Activated CD8-positive, alpha-beta memory T cell treated with anti-CD3 and anti-CD28 coated beads for 1 hour (primary cell): ENCODE measurements at places on chromosomes 12 and 14.

DNA sequence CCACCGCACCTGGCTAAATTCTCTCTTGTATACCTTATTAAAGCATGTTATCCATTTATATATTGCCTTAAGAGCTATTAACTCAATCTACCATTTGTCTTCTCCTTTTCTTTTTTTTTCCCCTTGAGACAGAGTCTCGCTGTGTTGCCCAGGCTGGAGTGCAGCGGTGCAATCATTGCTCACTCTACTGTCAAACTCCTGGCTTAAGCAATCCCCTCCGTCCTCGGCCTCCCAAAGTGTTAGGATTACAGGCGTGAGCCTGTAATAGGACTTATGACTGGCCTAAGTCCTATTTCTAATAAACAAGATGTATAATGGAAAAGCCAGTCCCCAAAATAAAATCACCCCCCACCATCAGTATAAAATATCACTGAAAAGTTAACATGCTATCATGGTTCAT lies 14.4 kb downstream of the SNX6 start:
- DNase-seq, result no peak

- no peak for DNase-seq
Measured at GRCh38 chr12:113475451-113476175, 3.9 kb upstream of the LHX5 start.

GRCh38 chr12:80415466-80415865 lies 28.6 kb upstream of the PTPRQ start:
- no peak for DNase-seq

DNA sequence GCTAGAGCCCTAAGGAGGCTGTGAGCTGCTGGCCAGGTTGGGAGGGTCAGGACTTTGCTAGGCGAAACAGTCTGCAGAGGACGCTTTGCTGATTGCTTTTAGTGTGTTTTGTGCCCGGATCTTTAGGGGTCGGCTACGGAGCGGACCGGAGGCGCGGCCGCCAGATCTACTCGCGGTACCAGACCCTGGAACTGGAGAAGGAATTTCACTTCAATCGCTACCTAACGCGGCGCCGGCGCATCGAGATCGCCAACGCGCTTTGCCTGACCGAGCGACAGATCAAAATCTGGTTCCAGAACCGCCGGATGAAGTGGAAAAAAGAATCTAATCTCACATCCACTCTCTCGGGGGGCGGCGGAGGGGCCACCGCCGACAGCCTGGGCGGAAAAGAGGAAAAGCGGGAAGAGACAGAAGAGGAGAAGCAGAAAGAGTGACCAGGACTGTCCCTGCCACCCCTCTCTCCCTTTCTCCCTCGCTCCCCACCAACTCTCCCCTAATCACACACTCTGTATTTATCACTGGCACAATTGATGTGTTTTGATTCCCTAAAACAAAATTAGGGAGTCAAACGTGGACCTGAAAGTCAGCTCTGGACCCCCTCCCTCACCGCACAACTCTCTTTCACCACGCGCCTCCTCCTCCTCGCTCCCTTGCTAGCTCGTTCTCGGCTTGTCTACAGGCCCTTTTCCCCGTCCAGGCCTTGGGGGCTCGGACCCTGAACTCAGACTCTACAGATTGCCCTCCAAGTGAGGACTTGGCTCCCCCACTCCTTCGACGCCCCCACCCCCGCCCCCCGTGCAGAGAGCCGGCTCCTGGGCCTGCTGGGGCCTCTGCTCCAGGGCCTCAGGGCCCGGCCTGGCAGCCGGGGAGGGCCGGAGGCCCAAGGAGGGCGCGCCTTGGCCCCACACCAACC lies 1.5 kb downstream of the HOXC6 start:
- DNase-seq, result no peak

GRCh38 chr14:65555358-65555757 lies 142.8 kb downstream of the FUT8 start:
- DNase-seq, result no peak

DNA sequence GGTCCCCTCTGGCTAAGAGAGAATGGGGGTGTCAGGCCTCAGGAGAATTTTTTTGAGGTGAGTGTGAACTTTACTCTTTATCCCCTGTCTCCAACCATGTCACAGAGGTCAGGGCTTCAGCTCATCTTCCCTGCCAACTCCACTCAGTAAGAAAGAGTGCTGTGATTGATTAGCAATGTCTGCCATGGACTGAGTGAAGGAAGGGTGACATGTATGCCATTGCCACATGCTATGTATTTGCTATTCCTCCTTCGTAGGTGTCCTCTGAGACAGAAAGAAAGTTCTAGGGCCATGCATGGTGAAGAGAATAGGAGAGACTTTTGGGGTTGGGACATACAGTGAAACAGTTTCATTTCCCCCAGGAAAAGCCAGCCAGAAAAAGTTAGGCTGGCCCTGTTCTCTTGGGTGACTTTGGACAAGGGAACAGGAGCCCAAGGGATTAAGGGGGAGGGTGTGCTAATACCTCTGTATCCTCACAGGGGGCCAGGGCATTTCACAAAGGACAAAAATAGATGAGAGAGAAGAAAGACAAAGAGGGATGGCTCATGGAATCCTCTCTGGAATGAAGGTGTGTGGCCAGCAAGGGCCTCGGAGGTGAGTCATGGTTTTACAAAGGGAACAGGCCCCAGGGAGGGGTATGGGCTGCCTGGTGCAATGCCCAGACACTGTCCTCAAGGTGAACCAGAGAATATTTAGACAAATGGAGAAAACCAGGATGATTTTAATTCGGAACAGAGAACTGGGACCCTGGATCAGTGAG lies 13.9 kb upstream of the MYL2 start:
- no peak for DNase-seq

- DNase-seq, result no peak
Measured at GRCh38 chr14:67569011-67569650, 30.9 kb downstream of the PIGH start.

DNA sequence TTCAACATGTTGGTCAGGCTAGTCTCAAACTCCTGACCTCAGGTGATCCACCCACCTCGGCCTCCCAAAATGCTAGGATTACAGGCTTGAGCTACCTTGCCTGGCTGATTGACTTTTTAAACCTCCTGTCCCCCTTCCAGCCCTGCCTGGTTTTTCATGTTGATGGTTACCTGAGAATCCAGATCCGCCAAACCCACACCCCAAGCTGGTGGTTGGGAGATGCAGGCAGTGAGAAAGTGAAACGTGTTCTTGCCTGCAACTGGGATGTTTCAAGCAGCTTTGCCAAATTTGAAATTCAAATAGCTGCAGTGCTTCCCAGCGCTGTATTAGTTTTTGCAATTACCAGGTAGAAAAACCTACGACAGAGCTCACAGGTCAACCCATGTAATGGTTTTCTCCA lies 238.3 kb upstream of the PWP1 start:
- DNase-seq, result no peak

GRCh38 chr14:68941820-68942219 lies 37.3 kb downstream of the ACTN1 start:
- DNase-seq, result no peak

DNA sequence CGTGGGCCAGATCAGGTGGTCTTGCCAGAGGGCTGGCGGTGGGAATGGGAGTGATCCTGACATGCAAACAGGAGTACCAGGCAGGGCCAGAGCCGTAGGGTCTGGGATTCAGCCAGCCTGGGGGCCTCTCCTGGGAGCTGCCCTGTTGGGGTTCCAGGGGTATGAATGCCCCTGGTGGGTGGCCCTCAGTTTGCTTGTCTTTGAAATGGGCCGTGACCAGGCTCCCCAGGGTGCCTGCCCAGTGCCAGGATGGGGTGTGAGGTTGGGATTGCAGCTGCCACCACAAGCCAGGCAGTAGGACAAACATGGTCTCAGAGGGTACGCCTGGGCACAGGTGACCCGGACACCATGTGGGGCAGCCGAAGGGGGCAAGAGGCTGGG lies 168.8 kb downstream of the KIF26A start:
- no peak for DNase-seq

- no peak for DNase-seq
Measured at GRCh38 chr12:45762185-45763110, 32.9 kb downstream of the ARID2 start.

DNA sequence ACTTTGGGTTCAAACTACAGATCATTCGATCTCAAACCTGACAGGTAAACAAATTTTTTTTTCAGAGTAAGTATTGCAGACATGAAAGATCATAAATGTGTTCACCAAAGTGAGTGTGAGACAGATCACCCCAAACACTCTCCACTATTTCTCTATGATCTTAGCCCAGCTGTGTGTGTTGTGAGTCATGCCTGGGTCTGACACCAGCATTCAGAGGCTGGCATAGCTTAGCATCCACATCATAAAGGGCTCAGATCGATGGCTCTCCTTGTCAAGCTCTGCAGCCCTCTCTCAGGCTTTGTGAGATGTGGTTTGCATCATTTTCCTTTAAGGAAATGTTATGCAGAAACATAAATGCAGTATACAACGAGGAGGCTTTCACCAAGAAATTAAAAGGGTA lies 164.9 kb downstream of the ETV6 start:
- DNase-seq, result no peak

DNA sequence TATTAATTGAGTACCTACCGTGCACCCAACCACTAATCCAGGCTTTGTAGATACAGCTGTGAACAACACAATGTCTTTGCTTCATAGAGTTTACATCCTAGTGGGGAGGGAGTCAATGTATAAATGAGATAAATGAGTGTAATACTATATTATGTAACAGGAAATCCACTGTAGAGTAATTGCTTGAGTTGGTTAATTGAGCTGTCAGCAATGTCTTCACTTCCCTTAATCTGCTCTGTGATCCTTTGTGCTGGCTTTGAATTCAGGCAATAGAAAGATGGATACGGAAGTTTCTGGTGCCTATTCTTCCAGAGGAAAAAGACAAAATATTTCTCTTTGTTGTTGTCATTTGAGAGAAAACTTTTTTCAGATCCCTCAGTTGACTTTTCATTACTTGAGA lies 104.0 kb upstream of the SLC16A7 start:
- no peak for DNase-seq
